Stimulated activated naive CD4-positive, alpha-beta T cell (primary cell): ENCODE measurements at places on chromosomes 2 and 18.

DNA sequence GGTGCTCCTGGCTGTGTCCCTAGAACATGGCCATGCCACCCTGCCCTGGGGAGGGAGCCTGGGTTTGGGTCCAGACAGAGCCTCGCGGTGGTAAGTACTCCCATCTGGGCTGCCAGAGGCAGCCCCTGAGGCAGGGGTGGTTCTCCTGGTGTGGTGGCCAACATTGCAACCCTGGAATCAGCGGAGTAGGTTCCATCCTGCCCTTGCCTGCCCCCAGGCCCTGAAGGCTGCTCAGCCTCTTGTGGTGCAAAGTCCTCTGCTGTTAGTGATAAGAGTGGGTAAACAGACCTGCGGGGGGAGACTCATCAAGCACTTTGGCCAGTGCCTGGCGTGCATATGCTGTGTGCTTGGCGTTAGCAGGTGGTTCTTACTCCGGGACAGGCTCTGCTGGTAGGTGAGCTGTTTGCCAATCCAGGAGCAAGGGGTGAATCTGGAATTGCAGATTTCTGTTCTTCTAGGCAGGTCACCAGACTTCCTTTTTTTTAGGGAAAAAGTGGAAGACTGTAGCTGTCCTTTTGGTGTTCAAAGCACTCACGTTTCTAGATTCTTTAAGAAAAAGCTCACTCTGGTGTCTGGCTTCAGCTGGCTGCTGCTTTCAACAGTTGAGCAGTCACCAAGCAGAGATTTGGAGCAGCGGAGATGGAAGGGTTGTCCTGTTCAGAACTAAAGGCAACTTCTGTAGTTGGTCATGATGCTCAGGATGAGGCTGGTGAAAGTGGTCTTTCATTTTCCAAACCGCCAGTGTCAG, 3.2 kb downstream of the CNNM3 start:
- no peak for DNase-seq

- no peak for DNase-seq
Measured at GRCh38 chr18:37476182-37476581, 89.4 kb downstream of the CELF4 start.

GRCh38 chr2:111638274-111638877, 245.6 kb downstream of the ANAPC1 start:
- no peak for DNase-seq

DNA sequence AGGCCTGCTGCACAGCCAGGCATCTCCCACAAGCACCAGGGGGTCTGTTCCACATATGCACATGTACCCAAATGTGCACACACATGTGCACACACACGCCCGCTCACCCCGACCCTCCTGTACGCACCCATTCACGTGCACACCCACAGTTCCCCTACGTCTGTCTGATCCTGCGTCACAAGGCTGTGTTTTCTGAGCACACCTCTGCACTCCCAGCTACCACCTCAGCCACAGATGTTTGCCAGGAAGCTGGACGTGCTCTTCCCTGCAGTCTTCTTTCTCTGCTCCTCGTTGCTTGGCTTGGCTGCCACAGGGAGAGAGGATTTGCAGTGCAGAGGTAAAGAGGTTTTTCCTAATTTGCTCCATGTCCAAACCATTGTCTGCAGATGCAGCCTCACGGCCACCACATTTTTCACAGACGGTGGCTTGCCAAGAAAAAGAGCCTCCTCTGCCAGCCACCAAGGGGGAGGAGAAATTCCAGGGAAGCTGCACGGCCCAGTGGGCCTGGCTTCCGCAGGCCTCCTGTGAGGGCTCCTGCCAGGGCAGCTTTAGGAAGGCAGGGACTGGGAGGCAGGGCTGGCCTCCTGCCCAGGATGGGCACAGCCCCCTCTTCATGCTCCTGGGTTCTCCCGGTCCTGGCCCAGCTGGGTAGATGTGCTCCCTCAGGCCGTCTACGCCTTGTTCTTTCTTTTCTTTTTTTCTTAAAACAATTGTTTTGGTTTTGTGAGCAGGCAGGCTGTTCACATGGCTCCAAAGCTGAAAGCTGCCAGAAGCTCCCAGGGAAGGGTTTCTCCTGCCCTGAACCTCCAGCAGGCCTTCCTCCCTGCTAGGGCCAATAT, 29.3 kb upstream of the HS6ST1 start:
- no peak for DNase-seq

DNA sequence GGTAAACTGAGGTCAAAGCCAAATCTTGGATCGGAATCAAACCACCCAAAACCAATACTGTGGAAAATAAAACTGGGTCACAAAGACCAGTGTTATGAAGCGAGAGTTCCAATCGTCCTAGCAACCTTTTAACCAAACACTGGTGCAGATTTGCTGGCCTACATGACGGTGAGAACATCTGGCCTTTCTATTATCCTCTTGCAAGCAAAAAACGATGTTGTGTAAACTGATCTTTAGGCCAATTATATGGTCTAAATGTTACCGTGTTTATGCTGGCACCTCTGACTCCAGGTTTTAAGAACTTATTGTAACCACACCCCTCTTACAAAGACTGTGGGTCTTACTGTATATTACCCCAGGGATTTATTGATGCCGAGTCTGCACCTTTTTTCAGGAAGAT, 145.9 kb downstream of the GFPT1 start:
- DNase-seq = no peak

- no peak for DNase-seq
Measured at GRCh38 chr18:61085761-61086160, 247.5 kb upstream of the CDH20 start.

GRCh38 chr2:238925816-238926521, 78.1 kb downstream of the TWIST2 start:
- no peak for DNase-seq

- no peak for DNase-seq
Measured at GRCh38 chr18:210733-211132, 52.4 kb downstream of the USP14 start.

DNA sequence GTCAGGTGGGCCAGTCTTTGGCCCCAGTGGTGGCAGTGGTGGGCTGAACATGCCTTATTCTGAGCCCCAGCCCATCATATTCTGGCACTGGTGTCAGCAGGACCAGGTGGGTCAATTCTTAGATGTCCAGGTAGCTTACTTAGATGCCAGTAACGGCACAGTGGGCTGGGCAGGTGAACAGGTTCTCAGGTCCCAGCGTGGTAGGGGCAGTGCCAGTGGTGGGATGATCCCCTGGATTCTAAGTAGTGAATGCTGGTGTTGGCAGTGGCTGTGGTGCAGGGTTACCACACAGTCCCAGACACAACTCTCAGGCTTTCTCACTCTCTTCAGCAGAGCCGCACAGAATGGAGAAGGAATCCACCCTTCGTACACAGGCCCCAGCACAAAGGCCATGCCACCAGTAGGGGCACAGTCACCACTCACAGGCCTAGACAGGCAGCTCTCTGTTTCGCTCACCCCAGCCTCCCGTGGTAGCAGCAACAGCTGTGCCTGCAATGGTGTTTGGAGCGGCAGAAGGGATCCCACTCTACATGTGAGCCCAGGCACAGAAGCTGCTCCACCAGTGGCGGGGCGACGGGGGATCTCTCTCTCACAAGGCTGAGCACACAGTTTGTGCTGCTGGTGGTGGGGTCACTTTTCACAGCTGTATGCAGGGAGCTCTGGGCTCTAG, 97.3 kb downstream of the ANKRD12 start:
- DNase-seq = no peak

DNA sequence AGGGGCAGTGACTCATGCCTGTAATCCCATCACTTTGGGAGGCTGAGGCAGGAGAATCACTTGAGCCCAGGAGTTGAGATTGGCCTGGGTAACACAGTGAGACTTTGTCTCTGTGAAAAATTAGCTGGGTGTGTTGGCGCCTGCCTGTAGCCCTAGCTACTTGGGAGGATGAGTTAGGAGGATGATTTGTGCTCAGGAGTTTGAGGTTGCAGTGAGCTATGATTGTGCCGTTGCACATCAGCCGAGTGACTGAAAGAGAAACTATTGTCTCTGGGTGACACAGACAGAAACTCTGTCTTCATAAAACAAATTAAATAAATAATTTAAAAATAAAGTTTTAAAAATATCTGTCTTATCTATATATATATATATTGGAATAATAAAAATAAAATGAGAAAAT, 1844.6 kb upstream of the PIK3C3 start:
- no peak for DNase-seq

- no peak for DNase-seq
Measured at GRCh38 chr2:157900684-157901083, 24.6 kb upstream of the ACVR1 start.

- no peak for DNase-seq
Measured at GRCh38 chr2:26000561-26001082, 18.3 kb upstream of the KIF3C start.

- no peak for DNase-seq
Measured at GRCh38 chr2:56749152-56749752, 565.5 kb downstream of the CCDC85A start.

- DNase-seq = no peak
Measured at GRCh38 chr18:30970196-30970816, 72.2 kb downstream of the DSC3 start.
